ENCODE measurements at places on chromosomes 6 and 20. TPM values are rescaled to one million over a fixed set of nuclear protein-coding genes. Genes with fewer than 3 reads are reported as not detected.

The RSPO3 gene
- total RNA-seq, result not detected

The TFAP2D gene
- total RNA-seq, result not detected

The EZR gene
- 277 TPM for total RNA-seq

The TFAP2C gene
- not detected for total RNA-seq

The NT5E gene
- 3.3 TPM for total RNA-seq

The SYCP2 gene
- total RNA-seq, result 4.0 TPM

The TP53TG5 gene
- not detected for total RNA-seq

The OR14J1 gene
- not detected for total RNA-seq

The ADGB gene
- not detected for total RNA-seq

The SEC63 gene
- 91.7 TPM for total RNA-seq

The LKAAEAR1 gene
- not detected for total RNA-seq

The SIRPB2 gene
- not detected for total RNA-seq

The NFATC2 gene
- 64.9 TPM for total RNA-seq

The BANF2 gene
- total RNA-seq, result not detected

The DPPA5 gene
- total RNA-seq, result not detected

The PHF20 gene
- 82.3 TPM for total RNA-seq

The BCKDHB gene
- 11.8 TPM for total RNA-seq

The PRL gene
- not detected for total RNA-seq

The MYL9 gene
- not detected for total RNA-seq

The FOXQ1 gene
- total RNA-seq, result not detected

The FAM83C gene
- not detected for total RNA-seq

The LBP gene
- total RNA-seq, result not detected

The SAMHD1 gene
- 216 TPM for total RNA-seq

The HLA-DOB gene
- total RNA-seq, result 0.61 TPM

The LRRN4 gene
- not detected for total RNA-seq

The GNMT gene
- total RNA-seq, result 1.2 TPM

The ZNF165 gene
- total RNA-seq, result 0.75 TPM

The HM13 gene
- 156 TPM for total RNA-seq

The ISM1 gene
- total RNA-seq, result 4.3 TPM

The NMBR gene
- total RNA-seq, result not detected

The GABRR2 gene
- total RNA-seq, result 1.2 TPM

The TREML2 gene
- total RNA-seq, result 0.39 TPM

The NEURL2 gene
- 5.6 TPM for total RNA-seq

The ARID1B gene
- total RNA-seq, result 118 TPM

The CAGE1 gene
- total RNA-seq, result 0.33 TPM

The PDYN gene
- not detected for total RNA-seq

The CENPW gene
- total RNA-seq, result 1.4 TPM

The DSP gene
- not detected for total RNA-seq

The PLN gene
- total RNA-seq, result not detected

The CLDN20 gene
- total RNA-seq, result not detected

The OTOR gene
- total RNA-seq, result not detected

The CALHM5 gene
- total RNA-seq, result not detected

The AK9 gene
- 18.4 TPM for total RNA-seq

The PABPC1L gene
- 50.0 TPM for total RNA-seq

The BAK1 gene
- 26.2 TPM for total RNA-seq

The LST1 gene
- 13.6 TPM for total RNA-seq

The POPDC3 gene
- not detected for total RNA-seq

The ASF1A gene
- total RNA-seq, result 64.0 TPM

The EYS gene
- total RNA-seq, result not detected

Measured in CD4-positive, alpha-beta memory T cell (primary cell).